ENCODE measurements at places on chromosomes 11 and 22. TPM values are rescaled to one million over a fixed set of nuclear protein-coding genes. Genes with fewer than 3 reads are reported as not detected.

DNA sequence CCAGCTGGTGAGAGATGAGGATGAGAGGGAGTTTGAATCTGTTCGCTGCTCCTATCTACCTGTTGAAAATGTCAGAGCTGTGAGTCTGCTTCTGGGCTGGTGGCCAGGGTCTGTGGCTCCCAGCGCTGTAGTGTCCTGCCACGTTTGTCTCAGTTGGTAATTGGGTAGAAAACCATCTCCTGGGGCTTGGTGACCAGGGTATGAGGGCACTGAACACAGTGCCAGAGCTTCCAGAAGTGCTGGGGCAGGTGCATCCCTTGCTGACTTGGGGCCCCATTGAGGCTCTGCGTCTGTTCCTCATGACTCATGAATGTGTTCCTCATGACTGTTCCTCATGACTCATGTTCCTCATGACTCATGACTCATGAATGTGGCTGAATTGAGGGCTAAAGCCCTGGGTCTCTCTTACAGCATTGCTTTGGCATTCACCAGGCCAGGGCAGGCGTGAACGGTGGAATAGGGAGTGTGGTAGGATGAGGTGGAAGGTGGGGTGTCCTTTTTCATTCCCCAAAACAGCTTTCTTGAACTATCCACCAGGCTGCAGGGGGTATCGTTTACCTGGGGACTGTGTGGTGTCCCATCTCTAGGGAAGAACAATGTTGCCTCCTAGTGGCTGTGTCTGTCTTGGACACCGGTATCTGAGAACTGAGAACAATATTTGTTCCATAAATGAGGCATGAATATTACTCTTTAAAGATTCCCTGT is 139.5 kb downstream of the COMMD9 start:
- H3K4me1 ChIP-seq: no peaks in the 10 kb centered on the region
- H3K27ac ChIP-seq: no peak overlapping the region
- no peaks in the 10 kb centered on the region for H3K36me3 ChIP-seq
- no peak overlapping the region for H3K4me3 ChIP-seq

DNA sequence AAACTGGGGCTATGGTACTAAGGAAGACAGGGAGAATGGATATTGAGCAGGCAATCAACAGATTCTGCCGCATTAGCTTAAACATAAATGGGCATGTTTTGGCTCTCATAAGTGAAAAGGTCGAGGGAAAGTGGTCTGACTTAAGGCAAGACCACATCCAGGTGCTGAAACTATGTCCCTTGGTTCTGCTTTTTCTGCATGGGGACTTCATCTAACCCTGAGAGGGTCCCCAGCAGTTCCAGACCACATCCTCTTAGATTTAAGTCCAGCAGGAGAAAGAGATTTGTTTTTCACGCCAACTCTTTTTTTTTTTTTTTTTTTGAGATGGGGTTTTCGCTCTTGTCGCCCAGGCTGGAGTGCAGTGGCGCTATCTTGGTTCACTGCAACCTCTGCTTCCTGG is 5.5 kb downstream of the RPS6KA4 start:
- H3K4me1 ChIP-seq: peaks cover 8% of the 10 kb centered on the region
- DNase-seq: no peak
- no peak overlapping the region for H3K4me3 ChIP-seq
- no peak overlapping the region for H3K27ac ChIP-seq

- no peaks in the 10 kb centered on the region for H3K36me3 ChIP-seq
- H3K4me3 ChIP-seq: no peak overlapping the region
- no peaks in the 10 kb centered on the region for H3K27me3 ChIP-seq
- no peaks in the 10 kb centered on the region for H3K4me1 ChIP-seq
- DNase-seq: no peak
- no peak overlapping the region for H3K27ac ChIP-seq
These were observed 395.6 kb downstream of the TENM4 start for GRCh38 chr11:79045018-79045799.

- no peaks in the 10 kb centered on the region for H3K36me3 ChIP-seq
- no peaks in the 10 kb centered on the region for H3K27me3 ChIP-seq
- no peak for DNase-seq
- H3K27ac ChIP-seq: no peak overlapping the region
- no peak overlapping the region for H3K4me3 ChIP-seq
- H3K4me1 ChIP-seq: no peaks in the 10 kb centered on the region
These were observed 31.0 kb downstream of the TMPRSS5 start for GRCh38 chr11:113675003-113675561.

DNA sequence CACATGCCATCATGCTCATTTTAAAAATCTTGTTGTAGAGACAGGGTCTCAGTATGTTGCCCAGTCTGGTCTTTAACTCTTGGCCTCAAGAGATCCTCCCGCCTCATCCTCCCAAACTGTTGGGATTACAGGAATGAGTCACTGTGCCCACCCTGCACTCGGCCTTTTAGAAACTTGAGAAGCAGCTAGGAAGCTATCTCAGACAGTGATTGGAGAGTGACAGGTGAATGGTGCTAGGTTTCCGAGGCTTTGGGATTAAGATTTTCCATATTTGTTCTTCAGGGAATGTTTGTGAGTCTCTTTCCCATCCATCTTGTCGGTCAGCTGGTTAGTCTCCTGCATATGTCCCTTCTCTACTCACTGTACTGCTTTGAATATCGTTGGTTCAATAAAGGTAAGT is 10.5 kb downstream of the EI24 start:
- DNase-seq: no peak
- no peak overlapping the region for H3K27ac ChIP-seq
- H3K27me3 ChIP-seq: no peaks in the 10 kb centered on the region

GRCh38 chr11:17572359-17572690 is 25.3 kb downstream of the OTOG start:
- DNase-seq: no peak
- no peaks in the 10 kb centered on the region for H3K27me3 ChIP-seq
- H3K27ac ChIP-seq: no peak overlapping the region
- no peak overlapping the region for H3K4me3 ChIP-seq

DNA sequence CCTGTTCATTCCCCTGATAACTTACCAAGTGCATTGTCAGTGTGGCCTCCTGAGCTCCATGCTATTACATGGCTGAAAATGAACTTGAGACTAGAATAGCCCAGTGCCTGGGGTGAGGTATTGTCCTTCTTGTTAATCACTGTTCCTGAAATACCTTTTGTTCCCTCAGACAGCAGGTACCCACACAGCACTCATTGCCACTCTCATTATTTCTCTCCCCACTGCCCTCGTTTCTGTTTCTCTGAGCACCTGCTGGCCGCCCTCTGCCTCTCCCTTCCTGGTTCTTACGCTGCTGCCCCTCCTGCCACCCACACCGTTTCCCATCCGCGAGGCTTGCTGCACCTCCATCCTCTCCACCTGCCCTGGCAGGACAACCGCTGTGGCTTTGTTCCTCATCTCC is 36.9 kb upstream of the RAB1B start:
- no peak overlapping the region for H3K27ac ChIP-seq
- DNase-seq: no peak
- no peaks in the 10 kb centered on the region for H3K27me3 ChIP-seq
- no peaks in the 10 kb centered on the region for H3K4me1 ChIP-seq
- peaks cover 92% of the 10 kb centered on the region for H3K36me3 ChIP-seq

DNA sequence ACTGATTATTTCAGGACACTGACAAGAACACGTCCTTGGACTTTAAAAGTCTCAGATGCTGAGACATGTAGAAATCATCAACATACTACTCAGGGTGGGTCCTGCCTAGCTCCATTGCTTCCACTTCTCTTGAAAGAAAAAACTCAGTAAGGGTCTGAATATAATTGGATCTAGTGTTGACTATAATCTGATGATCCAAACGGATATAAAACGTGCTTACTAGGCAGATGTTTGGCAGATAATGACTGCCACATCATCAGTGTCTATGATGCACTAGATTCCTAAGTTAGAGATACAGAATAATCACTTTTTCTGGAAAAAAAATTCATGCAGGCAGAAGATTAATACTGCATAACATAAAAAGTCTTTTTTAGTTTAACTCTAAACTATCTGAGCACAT is 21.6 kb downstream of the GUCY1A2 start:
- H3K4me1 ChIP-seq: no peaks in the 10 kb centered on the region
- no peak for DNase-seq
- no peak overlapping the region for H3K4me3 ChIP-seq
- no peaks in the 10 kb centered on the region for H3K27me3 ChIP-seq

- peak overlapping the region; percentile 43 for H3K4me3 ChIP-seq
- H3K27me3 ChIP-seq: no peaks in the 10 kb centered on the region
- no peak for DNase-seq
- peaks cover 3% of the 10 kb centered on the region for H3K36me3 ChIP-seq
These were observed 710 bp upstream of the DGCR2 start for GRCh38 chr22:19122752-19123492.

- DNase-seq: no peak
- no peaks in the 10 kb centered on the region for H3K27me3 ChIP-seq
- no peak overlapping the region for H3K27ac ChIP-seq
These were observed 202.9 kb downstream of the DBX1 start for GRCh38 chr11:19957294-19957943.

DNA sequence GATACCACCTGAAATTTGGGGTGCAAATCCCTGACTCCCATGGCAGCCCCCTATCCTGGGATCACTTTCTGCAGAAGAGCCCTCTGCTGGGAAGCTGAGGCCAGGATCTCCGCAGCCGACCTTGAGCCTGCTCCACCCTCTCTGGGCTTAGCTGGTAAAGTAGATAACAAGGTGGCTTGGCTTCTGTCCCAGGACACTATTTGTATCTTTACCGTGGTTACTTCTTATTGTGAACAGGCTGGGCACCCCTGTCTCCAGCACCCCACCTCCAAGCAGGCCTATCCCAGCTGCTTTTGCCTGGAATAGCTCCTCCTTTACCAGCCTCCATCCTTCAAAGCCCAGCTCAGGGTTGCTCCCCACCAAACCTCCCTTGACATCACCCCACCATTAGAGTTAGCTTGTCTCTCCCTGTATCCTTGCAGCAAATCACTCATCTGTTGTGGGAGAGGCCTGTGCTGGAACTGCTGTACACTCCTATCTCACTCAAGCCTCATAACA is 35.2 kb upstream of the P2RY2 start:
- H3K4me3 ChIP-seq: no peak overlapping the region
- no peak overlapping the region for H3K27ac ChIP-seq
- no peaks in the 10 kb centered on the region for H3K36me3 ChIP-seq
- no peak for DNase-seq

GRCh38 chr11:2437516-2437915 is 6.8 kb downstream of the TRPM5 start:
- peaks cover 5% of the 10 kb centered on the region for H3K4me1 ChIP-seq
- H3K27ac ChIP-seq: no peak overlapping the region
- no peak overlapping the region for H3K4me3 ChIP-seq
- DNase-seq: no peak
- no peaks in the 10 kb centered on the region for H3K27me3 ChIP-seq

DNA sequence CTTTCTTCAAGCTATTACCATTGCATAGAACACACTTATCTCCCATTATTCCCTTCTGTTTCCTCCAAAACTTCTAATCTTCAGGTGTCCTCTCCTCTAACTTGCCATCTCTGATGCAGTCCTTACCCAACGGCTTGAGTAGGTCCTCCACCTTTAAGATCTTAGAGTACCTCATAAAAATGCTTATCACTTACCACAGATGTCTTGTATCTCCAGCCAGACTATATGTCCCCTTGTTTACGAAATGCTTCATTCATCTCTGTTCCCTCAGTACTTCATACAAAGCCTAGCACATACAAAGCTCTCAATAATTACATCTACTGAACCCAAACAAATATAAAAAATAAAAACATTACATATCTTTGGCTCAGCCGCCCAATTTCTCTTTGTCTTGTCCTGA is 49.2 kb downstream of the PAK1 start:
- H3K4me3 ChIP-seq: no peak overlapping the region
- no peak overlapping the region for H3K27ac ChIP-seq
- no peaks in the 10 kb centered on the region for H3K4me1 ChIP-seq
- no peak for DNase-seq

GRCh38 chr22:29312218-29313125 is 3.0 kb downstream of the RASL10A start:
- H3K27me3 ChIP-seq: peaks cover 7% of the 10 kb centered on the region
- no peaks in the 10 kb centered on the region for H3K36me3 ChIP-seq
- no peak overlapping the region for H3K4me3 ChIP-seq
- peaks cover 21% of the 10 kb centered on the region for H3K4me1 ChIP-seq
- no peak overlapping the region for H3K27ac ChIP-seq

GRCh38 chr11:221539-221938 is 14.0 kb downstream of the RIC8A start:
- H3K4me1 ChIP-seq: no peaks in the 10 kb centered on the region
- H3K27me3 ChIP-seq: no peaks in the 10 kb centered on the region
- no peak for DNase-seq
- H3K4me3 ChIP-seq: no peak overlapping the region

GRCh38 chr22:46465345-46465720 is 72.1 kb downstream of the CELSR1 start:
- no peaks in the 10 kb centered on the region for H3K36me3 ChIP-seq
- no peak overlapping the region for H3K27ac ChIP-seq
- H3K27me3 ChIP-seq: no peaks in the 10 kb centered on the region
- no peaks in the 10 kb centered on the region for H3K4me1 ChIP-seq
- no peak overlapping the region for H3K4me3 ChIP-seq
- DNase-seq: no peak

- DNase-seq: no peak
- H3K36me3 ChIP-seq: no peaks in the 10 kb centered on the region
- no peak overlapping the region for H3K4me3 ChIP-seq
- no peaks in the 10 kb centered on the region for H3K4me1 ChIP-seq
- H3K27me3 ChIP-seq: no peaks in the 10 kb centered on the region
These were observed 196.9 kb downstream of the SNX19 start for GRCh38 chr11:130719220-130719915.

DNA sequence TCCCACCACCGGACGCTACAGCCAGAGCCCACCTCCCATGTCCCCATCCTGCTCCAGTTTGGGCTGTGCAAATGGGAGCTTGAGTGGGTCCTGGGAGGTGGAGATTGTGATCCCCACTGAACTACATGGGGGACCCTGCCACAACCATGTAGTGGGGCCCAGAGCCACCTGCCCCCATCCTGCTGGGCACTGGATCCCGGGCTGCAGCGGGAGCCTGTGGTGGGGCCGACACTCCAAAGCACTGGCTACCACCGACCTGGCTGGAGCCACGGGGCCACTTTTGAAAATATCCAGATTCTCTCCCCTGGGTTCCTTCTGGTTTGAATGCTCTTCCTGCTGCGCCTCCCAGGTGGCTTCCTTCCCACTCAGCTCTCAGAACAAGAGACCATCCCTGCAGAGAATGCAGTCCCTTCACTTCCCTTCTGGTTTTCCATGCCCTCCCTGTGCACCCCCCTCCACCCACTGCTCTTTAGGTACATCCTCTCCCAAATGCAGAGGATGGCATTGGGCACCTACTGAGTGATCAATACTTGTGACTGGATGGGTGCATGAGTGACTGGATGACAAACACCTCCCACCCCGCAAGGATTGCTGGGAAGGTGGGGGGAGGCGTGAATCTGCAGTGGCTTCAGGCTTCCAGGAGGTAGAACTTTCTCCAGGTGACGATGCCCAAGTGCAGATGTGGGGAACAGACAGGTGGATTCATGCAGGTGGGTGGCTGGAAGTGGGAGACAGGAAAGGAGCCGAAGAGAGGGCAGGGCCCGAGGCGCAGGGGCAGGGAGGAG is 846 bp upstream of the UNC93B1 start:
- H3K36me3 ChIP-seq: no peaks in the 10 kb centered on the region
- no peaks in the 10 kb centered on the region for H3K27me3 ChIP-seq
- peak overlapping the region; percentile 53 for H3K4me3 ChIP-seq
- H3K27ac ChIP-seq: no peak overlapping the region

- DNase-seq: no peak
- H3K36me3 ChIP-seq: no peaks in the 10 kb centered on the region
- no peaks in the 10 kb centered on the region for H3K27me3 ChIP-seq
- H3K4me3 ChIP-seq: no peak overlapping the region
- no peaks in the 10 kb centered on the region for H3K4me1 ChIP-seq
These were observed 11.3 kb downstream of the ANKK1 start for GRCh38 chr11:113398669-113399430.

- H3K27me3 ChIP-seq: no peaks in the 10 kb centered on the region
- no peaks in the 10 kb centered on the region for H3K36me3 ChIP-seq
- no peaks in the 10 kb centered on the region for H3K4me1 ChIP-seq
- no peak overlapping the region for H3K4me3 ChIP-seq
These were observed 801.7 kb downstream of the BRD1 start for GRCh38 chr22:49025791-49026493.

The SOX10 gene
- polyA plus RNA-seq: not detected

The TFIP11 gene
- 43.7 TPM for polyA plus RNA-seq

The PTGDR2 gene
- polyA plus RNA-seq: 1.1 TPM
